Smooth muscle cell of bladder (primary cell): ENCODE measurements at places on chromosomes 6 and 20. TPM values are rescaled to one million over a fixed set of nuclear protein-coding genes. Genes with fewer than 3 reads are reported as not detected.

ADGRF5 gene
- total RNA-seq, result 0.14 and 1.6 TPM in 2 replicates

SLC22A2 gene
- not detected in 2 replicates for total RNA-seq

TTLL9 gene
- total RNA-seq, result under 0.01 and 0.09 TPM in 2 replicates

ZC2HC1B gene
- not detected in 2 replicates for total RNA-seq

DEFB124 gene
- not detected in 2 replicates for total RNA-seq

SDCBP2 gene
- total RNA-seq, result 1.3 and 1.4 TPM in 2 replicates

PNPLA1 gene
- under 0.01 TPM in 1 of 2 replicates, not detected in the other for total RNA-seq

RIN2 gene
- 48.9 and 57.3 TPM in 2 replicates for total RNA-seq

SRMS gene
- total RNA-seq, result not detected in 2 replicates

EPPIN gene
- total RNA-seq, result not detected in 2 replicates

CST4 gene
- total RNA-seq, result 0.43 TPM in 1 of 2 replicates, not detected in the other

EYA4 gene
- total RNA-seq, result 16.6 and 16.8 TPM in 2 replicates

WFDC2 gene
- total RNA-seq, result not detected in 2 replicates

SLC22A16 gene
- not detected in 2 replicates for total RNA-seq

FOXS1 gene
- 0.09 TPM in 1 of 2 replicates, not detected in the other for total RNA-seq

SLC17A9 gene
- 9.4 TPM in 2 replicates for total RNA-seq

CCDC170 gene
- total RNA-seq, result 2.6 and 3.1 TPM in 2 replicates

ZBTB22 gene
- 18.6 and 20.2 TPM in 2 replicates for total RNA-seq

CRISP3 gene
- total RNA-seq, result not detected in 2 replicates

STK38 gene
- total RNA-seq, result 14.6 and 17.1 TPM in 2 replicates

THBD gene
- total RNA-seq, result 1.00 and 1.2 TPM in 2 replicates

MYH7B gene
- total RNA-seq, result under 0.01 and 0.18 TPM in 2 replicates
